ENCODE measurements at places on chromosomes 3 and 15.

GRCh38 chr3:51338632-51339031 is 46.5 kb upstream of the MANF start:
- DNase-seq: no peak

DNA sequence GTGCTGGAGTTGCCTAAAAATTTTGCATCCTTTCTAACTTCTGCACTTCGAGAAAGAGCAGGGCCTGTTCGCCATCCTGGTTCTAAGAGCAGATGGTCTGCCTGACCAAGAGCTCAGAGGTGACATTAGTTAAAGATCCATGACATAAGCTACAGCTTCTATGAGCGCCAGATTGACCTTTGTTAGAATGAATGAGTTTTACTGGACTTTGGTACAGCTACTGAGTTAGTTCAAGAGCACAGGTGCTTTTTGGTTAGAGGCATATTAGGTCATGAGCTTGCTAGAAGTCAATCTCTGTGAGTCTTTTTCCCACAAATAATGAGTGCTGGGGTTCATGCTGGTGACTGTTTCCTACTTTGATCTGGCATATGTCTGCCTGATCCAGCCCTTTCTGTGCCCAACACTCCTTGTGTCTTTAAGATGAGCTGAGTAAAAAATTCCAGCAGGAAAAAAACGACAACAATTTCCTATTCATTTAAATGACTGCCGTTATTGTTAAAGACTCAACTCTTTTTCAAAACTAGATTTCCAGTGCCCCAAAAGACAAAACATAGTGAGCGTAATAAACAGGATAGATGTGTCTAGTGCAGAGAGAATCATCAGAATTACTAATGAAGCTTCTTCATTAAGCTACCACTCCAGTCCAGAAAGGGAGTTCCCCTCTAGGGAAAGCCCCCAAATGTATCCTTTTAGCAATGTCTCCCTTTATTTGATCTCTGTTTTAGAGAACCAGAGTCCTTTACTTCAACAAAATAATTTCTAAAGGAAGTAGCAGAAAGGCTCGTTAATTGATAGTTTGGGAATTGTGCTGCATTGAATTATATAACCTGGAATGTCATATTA is 152.9 kb downstream of the SLCO3A1 start:
- DNase-seq: no peak

DNA sequence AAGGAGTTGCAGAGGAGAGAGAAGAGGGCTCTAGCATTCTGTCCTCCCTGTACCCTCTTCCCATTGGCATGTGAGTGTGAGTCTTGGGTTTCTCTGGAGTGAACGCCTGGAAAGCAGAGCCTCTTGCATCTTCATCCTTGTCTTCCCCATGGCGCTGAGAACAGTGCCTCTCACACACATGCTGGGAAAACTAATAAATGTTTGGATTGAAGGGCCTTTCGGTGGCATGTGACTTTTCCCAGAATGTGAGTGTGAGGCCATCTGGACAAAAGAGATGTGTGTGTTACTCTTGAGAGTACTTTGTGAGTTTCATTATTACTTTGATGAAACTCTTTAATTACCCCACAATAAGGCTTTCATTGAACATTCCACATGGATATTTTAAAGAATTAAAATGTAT is 122.3 kb downstream of the MITF start:
- DNase-seq: no peak

- DNase-seq: no peak
Observed at GRCh38 chr3:184953401-184953800, 141.4 kb downstream of the VPS8 start.

- DNase-seq: peak; percentile 56
Observed at GRCh38 chr15:74835312-74835823, 7.6 kb downstream of the ULK3 start.
